ENCODE measurements at places on chromosomes 5 and 9. TPM values are rescaled to one million over a fixed set of nuclear protein-coding genes. Genes with fewer than 3 reads are reported as not detected.

DNA sequence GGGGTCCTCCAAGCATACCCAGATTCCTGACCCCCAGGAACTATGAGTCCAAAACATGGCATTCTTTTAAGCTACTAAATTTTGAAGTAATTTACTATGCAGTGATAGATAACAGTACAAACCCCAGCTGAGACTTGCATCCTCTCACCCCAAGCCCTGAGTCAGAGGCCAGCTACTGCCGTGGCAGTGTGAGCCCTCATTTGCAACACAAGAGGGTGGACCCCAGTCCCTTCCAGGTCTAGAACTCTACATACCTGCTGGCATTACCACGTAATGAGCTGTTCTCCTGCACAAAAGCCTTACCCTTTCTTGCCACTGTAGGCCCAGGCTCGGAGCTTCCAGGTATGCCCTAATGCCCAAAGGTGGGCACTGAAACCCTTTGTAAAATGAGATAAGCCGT, 108.6 kb upstream of the ERCC6L2 start:
- DNase-seq: no peak

- DNase-seq: no peak
These were observed 12.0 kb upstream of the HTR4 start for GRCh38 chr5:148666353-148666752.

- DNase-seq: no peak
These were observed 66.3 kb downstream of the FBXL7 start for GRCh38 chr5:15566306-15566705.

DNA sequence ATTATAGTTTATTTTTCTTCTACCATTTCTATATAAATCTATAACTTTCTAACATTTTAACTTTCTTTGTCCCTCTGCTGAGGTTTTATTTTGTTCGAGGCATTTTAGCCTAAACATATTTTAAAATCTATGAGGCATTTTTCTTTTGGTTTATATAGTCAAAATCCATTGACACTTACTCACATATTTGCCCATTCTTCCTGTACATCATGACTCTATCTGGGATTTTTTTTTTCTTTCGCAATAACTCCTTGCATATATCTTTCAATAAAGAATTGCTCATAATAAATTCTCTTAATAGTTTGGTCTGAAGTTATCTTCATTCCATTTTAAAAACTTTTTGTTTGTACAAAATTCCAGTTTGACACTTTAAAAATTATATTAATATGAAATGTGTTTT, 632.3 kb downstream of the TLE4 start:
- no peak for DNase-seq

The PSD2 gene
- polyA plus RNA-seq: 0.03 TPM

DNA sequence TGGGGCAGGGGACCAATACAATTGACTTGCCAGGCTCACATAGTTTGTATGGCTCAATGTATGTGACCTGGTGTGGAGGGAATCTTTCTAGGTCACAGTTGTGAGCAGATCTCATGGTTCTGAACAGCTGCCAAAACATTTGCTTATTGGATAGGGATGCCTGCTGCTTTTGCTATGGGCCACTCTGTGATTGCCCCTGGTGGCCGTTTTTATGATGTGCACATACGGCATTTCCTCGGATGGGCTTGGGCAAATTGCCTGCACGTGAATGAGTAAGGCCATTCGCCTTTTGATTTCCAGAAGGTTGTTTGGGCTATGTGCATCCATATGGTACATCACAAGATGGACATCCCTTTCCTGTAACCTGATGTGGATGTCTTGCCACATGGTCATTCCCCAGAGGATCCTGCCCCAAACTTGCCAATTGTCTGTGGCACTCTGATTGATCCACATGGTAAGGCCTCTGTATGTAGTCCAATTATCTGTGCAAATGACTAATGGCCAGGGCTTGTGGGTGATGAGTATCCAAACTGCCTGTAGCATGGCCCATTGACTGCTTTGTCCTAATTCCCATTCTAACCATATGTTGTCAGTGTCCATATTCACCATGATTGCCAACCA, 10.7 kb upstream of the SLC22A4 start:
- DNase-seq: peak; percentile 57

The ZNG1A gene
- 45.1 TPM for polyA plus RNA-seq

DNA sequence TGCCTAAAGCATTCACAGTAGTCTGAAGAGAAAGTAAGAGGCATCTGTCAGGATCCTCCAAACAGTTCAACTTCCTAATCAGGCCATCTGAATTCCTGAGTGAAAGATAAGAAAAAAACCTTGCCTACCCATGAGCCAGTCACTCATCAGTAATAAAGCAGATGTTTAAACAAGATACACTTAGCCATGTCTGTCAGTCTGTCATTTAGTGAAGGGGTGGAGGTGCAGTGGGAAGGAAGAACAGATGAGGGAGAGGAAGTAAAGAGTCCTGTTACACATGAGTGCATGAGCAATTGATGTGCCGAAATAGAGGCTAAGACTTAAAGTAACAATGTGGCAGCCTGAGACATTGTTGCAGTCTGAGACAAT, 29.9 kb upstream of the DMRTA1 start:
- no peak for DNase-seq

DNA sequence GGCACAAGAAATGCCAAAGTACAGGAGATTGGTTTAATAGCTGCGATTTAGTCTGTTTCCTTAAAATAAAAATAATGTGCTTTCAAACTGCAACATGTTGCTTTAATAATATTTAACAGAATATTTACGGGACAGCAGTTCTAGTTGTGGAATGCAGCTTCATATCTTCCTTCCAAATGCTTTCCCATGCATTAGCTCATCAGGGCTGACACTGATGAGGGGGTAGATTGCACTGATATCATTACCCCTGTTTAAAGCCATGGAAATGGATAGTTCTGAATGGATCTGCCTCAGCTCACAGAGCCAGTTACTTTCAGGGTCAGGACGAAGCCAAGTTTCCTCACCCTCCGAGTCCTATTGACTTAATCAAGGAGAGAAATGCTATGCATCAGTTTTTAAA, 93.2 kb upstream of the OSMR start:
- no peak for DNase-seq

- no peak for DNase-seq
These were observed 15.1 kb downstream of the REXO4 start for GRCh38 chr9:133402689-133403088.

The DNAH5 gene
- polyA plus RNA-seq: 0.21 TPM

The SLC34A1 gene
- not detected for polyA plus RNA-seq

DNA sequence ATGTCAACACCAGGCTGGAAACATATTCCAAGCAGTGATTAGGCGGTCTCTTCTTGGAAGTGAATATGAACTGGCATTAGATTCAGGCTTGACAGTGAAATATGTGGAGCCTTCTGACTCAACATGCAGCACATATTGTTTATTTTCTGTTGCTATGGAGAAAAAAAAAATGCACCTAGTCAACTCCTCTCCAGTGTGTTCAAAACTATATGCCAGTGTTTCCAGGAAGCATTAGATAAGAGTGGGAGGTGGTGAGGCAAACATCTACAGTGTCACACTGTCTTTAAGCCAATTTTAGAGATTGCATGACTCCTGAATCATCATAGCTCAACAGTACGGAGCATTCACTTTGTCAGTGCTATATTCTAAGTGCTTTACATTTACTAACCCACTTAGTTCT, 117.9 kb downstream of the HCN1 start:
- DNase-seq: peak; percentile 0

The ARID3C gene
- polyA plus RNA-seq: 0.08 TPM

- no peak for DNase-seq
These were observed 47.2 kb downstream of the RFX3 start for GRCh38 chr9:3478549-3478953.

GRCh38 chr5:140176031-140176387, 1.0 kb downstream of the CYSTM1 start:
- DNase-seq: no peak

GRCh38 chr9:121721770-121722169, 70.3 kb downstream of the DAB2IP start:
- no peak for DNase-seq

The TRIM7 gene
- 23.1 TPM for polyA plus RNA-seq

DNA sequence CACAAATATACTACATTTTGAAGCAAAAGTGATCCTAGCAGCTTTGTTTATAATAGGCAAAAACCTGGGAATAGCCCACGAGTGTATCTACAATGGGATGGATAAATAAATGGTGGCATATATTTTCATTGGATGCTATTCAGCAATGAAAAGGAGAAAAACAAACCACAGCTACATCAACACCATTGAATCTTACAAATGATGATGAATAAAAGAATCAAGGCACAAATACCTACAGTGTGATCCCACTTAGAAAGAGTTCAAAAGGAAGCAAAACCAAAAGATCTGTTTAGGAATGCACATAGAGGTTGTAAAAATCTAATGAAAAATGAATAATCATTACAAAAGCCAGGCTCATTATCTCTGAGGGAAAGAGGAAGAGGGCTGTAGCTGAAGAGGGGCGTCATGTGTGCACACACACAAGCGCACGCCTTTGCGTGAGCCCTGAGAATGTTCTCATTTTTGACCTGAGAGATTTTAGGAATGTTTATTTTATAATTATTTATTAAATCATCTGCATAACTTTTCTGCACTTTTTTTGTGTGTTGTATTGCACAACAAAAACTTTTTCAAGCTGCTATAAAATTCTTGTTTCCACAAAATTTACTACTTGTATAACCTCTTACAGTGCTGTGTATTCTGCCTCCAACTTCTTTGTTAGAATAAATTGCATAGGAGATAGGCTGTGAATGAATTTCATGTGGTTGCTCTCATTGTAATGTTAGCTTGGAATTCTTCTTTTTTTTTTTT, 5.9 kb upstream of the RHOBTB3 start:
- no peak for DNase-seq

- DNase-seq: no peak
These were observed 426 bp downstream of the C7 start for GRCh38 chr5:40909723-40910122.

DNA sequence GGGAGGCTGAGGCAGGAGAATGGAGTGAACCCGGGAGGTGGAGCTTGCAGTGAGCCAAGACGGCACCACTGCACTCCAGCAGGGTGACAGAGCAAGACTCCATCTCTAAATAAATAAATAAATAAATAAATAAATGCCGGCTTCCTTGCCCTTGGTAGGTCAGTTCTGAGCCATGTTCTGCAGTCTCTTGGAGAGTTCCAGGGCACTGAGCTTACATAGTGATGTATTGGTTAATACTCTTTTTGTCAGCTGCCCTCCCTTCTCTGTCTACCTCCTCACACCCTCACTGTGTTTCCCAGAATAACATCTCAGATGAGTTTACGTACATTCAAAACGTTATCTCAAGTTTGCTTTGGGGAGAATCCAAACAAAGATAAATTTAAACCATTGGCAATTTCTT, 45.2 kb upstream of the FER start:
- no peak for DNase-seq

The OXCT1 gene
- 4.6 TPM for polyA plus RNA-seq

DNA sequence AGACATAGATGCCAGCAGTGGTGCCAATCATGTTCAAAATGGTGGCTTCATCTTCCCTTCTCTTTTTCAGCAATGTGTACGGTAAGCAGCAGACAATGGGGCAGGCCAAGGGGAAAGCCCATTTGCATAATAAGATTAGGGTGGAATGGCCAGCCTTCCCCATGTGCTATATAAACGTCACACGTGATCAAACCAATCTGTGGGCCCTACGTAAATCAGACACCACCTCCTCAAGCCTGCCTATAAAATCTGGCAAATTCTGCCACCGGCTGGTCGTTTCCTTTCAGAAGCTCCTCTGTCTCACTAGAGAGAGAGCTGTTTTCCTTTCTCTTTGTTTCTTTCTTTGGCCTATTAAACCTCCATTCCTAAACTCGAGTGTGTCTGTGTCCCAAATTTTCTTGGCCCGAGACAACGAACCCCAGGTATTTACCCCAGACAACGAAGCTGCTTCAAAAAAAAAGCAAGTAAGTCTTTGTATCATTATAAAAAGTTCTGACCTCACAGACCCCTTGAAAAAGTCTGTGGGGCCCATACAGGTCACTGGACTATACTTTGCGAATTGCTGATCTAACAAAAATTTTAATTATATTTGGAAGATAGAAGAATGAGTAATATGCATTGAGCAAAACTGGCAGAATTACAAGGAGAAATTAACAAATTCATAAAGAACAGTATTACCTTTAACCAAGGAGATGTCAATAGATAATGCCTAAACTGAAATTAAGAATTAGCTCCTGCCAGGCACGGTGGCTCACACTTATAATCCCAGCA, 15.2 kb downstream of the ZBTB5 start:
- no peak for DNase-seq

DNA sequence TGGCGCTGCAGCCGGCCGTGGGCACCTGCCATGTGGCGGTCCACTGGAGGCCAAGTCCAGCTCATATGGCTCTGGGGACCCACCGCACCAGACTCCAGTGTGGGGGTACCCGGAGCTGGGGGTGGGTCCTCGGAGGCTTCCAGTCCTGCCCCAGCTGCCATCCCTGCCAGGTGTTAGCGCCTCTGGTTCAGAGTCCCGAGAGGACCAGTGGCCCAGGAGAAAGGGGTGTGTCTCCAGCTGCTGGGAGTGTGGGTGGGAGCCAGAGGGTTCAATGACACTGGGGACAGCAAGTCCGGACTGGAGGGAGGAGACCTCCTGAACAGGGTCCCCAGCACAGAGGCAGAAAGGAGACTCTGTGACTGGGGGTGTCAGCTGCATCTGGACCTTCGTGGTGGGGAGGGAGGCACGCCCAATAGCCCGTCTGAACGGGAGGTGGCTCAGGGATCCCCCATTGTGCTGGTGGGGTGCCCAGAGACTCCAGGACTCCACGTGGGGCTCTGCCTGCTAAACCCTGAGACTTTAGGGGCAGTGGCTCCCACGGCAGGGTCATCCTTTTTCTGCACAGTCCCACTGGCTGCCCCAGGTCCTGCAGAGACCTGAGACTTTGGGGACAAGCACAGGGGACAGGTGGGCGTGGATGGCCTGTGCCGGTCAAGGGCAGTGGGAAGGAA, 2.4 kb upstream of the AHRR start:
- no peak for DNase-seq

GRCh38 chr9:112445196-112445595, 41.4 kb upstream of the KIAA1958 start:
- no peak for DNase-seq

DNA sequence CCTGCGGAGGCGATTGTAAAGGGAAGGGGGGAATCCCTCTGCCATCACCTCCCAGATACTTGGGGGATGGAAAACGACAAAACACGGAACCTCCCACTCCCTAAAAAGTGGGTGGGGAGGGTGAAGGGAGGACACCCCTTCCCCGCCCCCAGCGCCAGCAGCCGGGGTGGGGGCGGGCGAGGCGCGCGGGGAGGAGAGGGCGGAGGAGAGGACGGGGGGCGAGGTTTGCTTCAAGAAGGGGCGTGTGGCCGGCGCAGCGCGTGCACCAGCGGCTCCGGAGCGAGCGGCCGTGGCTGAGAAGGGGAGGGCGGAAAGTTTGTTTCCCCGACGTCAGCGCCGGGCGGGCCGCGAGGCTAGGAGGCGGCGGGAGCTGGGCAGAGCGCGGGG, at the start of gene PRRX2:
Gene PRRX2, plus strand, starts transcription at position 259 of the 387 bp plus-strand sequence. CDS start 221 bp downstream, outside the sequence.
- DNase-seq: peak; percentile 49

GRCh38 chr5:36623832-36624231, 17.4 kb downstream of the SLC1A3 start:
- no peak for DNase-seq

DNA sequence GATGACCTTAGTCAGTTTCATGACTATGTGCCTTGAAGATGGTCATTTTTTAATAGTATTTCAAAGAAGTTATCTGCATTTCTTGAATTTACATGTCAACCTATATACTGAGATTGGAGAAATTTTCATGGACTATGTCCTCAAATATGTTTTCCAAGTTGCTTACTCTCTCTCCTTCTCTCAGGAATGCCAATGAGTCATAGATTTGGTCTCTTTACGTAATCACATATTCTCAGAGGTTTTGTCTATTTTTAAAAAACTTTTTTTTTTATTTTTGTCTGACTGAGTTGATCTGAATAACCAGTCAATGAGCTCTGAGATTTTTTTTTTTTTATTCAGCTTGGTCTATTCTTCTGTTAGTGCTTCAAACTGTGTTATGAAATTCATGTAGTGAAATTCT, 374.7 kb upstream of the GRIN3A start:
- DNase-seq: no peak

- no peak for DNase-seq
These were observed 492 bp downstream of the ATG12 start for GRCh38 chr5:115840873-115841272.
